Foreskin melanocyte (primary cell): ENCODE measurements at places on chromosomes 3 and 15.
A peak's percentile ranks its signal among the peaks of the same experiment; 100 is the strongest.

DNA sequence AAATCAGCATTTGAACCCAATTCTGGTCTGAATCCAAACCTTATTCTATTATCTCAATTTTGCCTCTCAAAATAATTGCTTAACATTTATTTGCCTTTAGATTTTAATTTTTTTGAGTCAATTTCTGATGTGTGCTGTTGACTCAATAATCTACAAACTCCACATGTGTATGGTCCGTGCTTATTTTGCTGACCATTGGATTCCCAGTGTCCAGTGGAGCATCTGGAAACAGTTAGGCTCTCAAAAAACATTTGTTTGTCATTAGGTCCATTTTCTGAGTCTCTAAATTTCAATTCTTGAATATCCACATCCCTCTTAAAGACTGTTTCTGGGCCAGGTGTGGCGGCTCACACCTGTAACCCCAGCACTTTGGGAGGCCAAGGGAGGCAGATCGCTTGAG, 19.2 kb upstream of the MYZAP start:
- DNase-seq: no peak

- no peak for DNase-seq
Observed at GRCh38 chr15:101264011-101264410, 12.2 kb upstream of the CHSY1 start.

GRCh38 chr3:165212580-165212979, 16.4 kb upstream of the SLITRK3 start:
- no peak for DNase-seq

DNA sequence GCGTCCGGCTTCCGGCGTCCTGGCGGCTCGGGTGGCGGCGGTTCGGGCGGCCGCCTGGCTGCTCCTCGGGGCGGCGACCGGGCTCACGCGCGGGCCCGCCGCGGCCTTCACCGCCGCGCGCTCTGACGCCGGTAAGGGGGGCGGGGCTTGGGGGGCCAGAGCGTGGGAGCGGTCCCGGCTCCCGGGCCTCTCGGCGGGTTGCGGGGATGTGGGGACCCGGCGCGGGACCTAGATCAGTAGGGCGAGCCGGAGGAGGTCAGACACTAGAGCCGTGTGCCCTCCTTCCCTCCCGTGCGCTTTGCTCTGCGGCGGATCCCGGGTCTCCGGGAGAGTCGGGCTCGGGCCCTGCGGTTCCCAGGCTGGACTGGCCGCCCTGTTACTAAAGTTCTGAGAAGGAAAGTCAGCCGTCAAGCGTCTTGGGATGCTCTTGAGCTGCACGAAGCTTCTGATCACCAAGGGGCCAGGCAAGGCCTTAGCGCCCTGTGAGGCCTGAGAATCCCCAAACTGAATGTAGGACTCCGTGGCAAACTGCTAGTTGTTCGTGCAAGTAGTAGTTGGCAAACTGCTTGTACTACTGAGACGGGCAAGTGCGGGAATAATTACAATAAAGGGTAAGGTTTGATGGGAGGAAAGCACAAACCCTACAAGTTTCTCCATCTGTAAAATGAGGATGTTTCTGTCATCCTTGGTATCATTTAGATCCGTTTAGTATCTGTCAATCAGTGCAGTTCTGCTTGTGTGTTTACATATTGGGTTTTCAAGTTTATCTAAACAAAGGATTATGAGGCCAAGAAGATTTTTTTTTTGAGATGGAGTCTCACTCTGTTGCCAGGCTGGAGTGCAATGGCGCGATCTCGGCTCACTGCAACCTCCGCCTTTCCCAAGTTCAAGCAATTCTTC, 587 bp downstream of the PIGX start:
- DNase-seq: peak; percentile 56

DNA sequence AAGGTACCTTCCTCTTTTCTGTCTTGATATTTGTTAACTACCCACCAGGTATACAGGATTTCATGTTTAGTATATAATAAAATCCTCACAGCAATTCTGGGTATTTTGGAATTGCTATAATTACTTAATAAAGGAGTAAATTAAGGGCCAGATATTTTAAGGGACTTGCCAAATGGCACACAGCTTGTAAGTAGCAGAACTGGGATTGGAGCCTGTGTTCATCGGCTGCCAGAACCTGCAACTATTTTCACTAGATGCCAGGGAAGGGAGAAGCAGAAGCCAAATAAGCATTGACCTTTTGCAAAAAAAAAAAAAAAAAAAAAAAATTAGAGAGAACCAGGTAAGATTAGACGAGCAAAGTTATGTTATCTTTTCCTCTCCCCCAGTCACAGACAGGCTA, 683.3 kb upstream of the CADM2 start:
- DNase-seq: no peak

GRCh38 chr15:90994059-90994416, 297 bp downstream of the PRC1 start:
- no peak for DNase-seq

- DNase-seq: no peak
Observed at GRCh38 chr3:17313746-17314145, 428.7 kb downstream of the TBC1D5 start.
